Progenitor cell of endocrine pancreas (in vitro differentiated cells): ENCODE measurements at places on chromosomes 2 and 18.

- H3K4me1 ChIP-seq = peaks cover 9% of the 10 kb centered on the region
- peaks cover 8% of the 10 kb centered on the region for H3K27me3 ChIP-seq
- H3K36me3 ChIP-seq = no peaks in the 10 kb centered on the region
- no peak overlapping the region for H3K4me3 ChIP-seq
These were observed 66.6 kb downstream of the ZBTB7C start for GRCh38 chr18:48342581-48342980.

DNA sequence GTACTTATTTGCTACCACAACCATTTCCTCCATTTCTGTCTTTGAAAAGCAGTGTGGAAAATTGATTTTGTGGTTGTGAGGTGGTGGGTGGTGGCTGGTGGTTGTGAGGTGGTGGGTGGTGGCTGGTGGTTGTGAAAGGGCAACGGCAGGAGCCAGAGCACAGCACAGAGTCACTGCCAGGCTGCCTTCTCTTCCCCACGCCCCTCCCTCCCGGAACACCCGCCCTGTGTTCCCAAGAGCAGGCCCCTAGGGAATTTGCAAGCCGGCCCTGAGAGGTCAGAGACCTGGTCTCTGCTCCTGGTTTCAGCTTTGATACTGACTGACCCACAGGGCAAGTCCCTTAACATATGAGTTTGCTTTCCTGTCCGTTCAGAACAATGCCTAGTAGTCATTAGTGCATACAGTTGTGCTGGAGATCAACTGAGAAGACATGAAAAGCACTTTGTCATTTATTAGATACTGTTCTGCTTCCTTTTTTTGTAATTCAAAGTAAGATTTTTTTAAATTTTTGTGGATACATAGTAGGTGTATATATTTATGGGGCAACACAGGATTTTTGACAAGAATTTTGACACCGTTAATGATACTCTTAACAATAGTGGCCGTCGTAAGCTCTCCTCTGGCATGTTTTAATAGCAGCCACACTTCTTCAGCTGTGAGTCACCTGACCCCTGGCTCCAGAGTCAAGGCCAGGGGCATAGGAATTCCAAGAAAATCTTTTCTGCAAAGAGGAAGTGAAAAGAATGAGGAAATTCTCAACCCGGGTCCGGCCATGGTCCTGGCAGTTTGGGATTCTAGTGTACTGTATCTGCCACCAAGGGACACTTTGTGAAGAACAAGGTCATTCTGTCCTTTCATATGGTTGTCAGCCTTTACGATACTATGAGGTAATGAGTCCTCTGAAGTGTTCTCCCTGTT, 53.2 kb downstream of the ITGA6 start:
- H3K27ac ChIP-seq = peak overlapping the region; percentile 76
- H3K36me3 ChIP-seq = peaks cover 19% of the 10 kb centered on the region
- H3K4me1 ChIP-seq = peaks cover 26% of the 10 kb centered on the region
- no peaks in the 10 kb centered on the region for H3K27me3 ChIP-seq

GRCh38 chr2:29447513-29447912, 332.3 kb downstream of the CLIP4 start:
- H3K27ac ChIP-seq = no peak overlapping the region
- no peaks in the 10 kb centered on the region for H3K36me3 ChIP-seq
- peaks cover 8% of the 10 kb centered on the region for H3K4me1 ChIP-seq
- peaks cover 3% of the 10 kb centered on the region for H3K27me3 ChIP-seq
- DNase-seq = no peak

DNA sequence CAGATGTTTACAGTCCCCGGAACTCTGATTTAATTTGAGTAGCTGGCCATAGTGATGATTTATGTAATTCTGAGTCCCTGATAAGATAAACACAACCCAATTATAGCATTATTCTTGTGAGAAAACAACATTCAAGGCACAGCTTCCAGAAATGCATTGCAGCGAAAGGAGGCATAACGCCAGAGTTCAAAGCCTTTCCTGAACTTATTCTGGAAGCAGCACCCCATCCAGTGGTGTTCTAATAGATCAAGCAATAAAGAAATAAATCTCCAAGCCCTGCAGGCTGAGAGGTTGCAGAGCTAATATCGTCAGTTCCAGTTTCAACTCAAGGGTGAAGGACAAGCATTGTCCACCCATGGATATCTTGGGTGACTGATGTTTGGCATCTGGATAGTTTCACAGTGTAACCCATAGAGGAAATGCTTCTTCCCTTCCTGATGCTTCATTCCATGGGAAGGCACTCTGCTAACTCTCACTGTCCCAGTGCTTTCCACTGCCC, 18.8 kb downstream of the CDH2 start:
- no peaks in the 10 kb centered on the region for H3K36me3 ChIP-seq
- H3K4me3 ChIP-seq = no peak overlapping the region
- no peaks in the 10 kb centered on the region for H3K27me3 ChIP-seq
- no peak for DNase-seq

DNA sequence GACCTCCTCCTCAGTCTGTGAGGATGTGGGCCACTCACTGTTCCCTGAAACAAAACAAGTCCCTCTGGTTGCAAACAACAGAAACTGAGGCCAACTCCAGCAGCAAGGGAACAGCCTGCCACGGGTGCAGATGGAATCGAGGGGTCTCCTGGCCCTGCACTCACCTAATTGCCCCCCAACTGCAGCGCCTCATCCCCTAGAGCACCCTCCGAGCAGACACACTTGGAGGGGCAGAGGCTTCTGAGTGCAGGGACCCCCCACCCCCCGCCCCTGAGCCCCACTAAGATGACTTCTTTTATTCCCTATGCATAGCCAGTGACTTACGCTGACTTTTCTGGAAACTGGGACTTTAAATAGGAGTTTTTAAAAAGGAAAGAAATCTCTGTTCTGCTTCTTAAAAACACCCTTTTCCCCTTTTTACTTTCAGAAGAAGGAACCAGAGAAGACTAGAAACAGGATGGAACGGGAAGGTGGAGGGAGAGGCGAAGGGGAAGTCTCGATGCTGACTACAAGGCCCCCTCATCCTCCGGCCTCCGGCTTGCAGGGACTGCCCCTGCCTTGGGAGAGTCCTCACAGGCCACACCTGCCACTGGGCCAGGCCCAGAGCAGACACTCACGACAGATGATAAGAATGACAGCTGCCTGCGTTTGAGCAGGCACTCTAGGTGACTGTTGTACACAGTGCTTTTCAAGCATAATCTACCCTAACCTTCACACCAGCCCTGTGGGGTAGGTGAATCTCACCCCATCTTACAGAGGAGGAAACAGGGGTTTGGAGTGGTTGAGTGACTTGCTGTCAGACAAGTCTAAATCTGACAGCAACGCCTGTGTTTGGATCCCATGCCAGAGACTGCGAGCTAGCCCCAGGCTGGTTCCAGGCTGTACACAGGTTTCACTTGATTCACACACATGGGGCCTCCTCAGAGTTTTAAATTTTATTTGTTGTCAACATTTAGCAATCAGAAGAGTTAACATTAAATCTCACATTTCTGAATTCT, 28.2 kb upstream of the BIN1 start:
- H3K27me3 ChIP-seq = peaks cover 6% of the 10 kb centered on the region
- H3K36me3 ChIP-seq = peaks cover 2% of the 10 kb centered on the region
- H3K4me3 ChIP-seq = no peak overlapping the region
- no peak for DNase-seq
- H3K4me1 ChIP-seq = peaks cover 16% of the 10 kb centered on the region

GRCh38 chr18:37554399-37554787, 11.2 kb downstream of the CELF4 start:
- peaks cover 62% of the 10 kb centered on the region for H3K27me3 ChIP-seq
- no peak for DNase-seq
- no peak overlapping the region for H3K4me3 ChIP-seq
- no peaks in the 10 kb centered on the region for H3K4me1 ChIP-seq
- H3K36me3 ChIP-seq = no peaks in the 10 kb centered on the region

- H3K4me3 ChIP-seq = no peak overlapping the region
- DNase-seq = no peak
- H3K4me1 ChIP-seq = no peaks in the 10 kb centered on the region
- H3K36me3 ChIP-seq = no peaks in the 10 kb centered on the region
These were observed 135.7 kb upstream of the CTDP1 start for GRCh38 chr18:79543861-79544385.

DNA sequence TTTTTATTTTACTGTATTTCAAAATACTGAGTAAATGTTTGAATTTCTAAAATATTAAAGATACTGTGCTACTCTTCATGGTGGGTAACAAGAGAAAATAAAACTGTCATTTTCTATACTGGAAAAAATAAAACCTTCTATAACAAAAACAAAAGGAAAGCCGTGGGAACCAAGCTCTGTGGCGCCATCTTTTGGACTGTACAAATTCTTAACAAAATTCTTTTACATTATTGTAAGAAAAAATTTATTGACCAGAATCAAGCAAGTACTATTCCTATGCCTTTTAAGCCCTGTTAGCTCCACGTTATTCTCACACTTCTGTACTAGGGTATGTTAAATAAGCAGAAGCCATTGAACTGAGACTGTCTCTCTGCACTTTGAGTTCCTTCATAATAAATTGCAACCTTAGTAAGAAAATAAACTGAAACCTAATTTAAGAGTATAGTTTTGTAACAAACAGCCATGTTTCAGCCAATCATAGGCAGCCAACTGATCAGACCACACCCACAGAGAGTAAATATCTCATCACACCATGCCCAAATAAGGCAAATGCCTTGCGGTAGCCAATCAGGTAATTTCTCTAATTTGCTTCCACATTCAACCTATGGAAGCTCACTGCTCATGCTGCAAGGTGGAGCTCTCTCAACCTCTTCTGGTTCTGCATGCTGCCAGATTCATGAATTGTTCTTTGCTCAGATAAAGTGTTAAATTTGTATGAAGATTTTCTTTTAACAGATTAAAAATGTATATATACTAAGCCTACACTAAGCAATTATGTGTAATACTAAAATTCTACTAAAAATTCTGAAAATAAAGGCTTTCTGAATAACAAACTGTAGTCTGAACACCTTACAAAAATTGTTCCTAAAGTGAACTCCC, 42.2 kb downstream of the HIBCH start:
- DNase-seq = no peak
- no peak overlapping the region for H3K27ac ChIP-seq
- peaks cover 36% of the 10 kb centered on the region for H3K36me3 ChIP-seq
- no peaks in the 10 kb centered on the region for H3K4me1 ChIP-seq

DNA sequence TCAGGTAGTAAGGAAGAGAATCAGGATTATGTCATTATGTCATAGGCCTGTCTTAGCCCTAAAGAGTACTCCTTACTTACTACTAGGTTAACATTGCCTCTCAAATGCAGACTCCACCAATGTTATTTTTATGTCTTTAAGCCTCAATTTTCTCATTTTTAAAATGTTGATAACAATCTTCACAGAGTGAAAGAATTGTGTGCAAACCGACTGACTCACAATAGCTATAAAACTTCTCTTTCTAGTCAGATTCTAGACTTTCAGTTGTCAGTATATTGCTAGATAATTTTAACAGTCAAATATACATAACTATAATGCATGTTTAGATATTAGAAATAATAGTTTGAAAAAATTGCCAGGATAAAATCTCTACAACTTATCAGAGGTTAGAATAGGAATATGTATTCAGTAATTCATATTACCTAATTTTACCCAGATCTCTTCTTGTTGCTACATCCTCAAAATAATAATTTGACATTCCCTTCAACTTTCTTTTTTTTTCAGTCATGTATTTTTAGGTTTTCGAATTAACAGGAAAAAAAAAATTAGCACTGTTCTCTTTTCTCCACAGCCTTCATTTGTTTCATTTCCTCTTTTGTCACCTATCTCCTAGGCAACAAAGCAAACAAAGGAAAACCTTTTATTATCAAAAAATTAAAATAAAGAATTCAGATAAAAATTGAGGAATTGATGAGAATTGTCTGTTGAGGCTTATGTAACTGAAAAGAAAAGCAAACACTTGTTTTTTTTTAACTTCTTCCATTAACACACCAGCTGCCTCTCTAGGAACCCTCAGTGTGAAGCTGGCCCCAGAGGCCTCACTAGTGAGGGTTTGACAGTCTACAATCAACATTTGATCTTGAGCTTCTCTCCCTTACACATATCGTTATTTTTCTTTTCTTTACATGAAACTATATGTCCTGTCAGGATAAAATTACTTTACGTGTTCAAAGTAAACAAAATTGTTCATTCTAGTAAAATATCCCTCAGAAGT, 279.0 kb downstream of the CALCRL start:
- no peak overlapping the region for H3K4me3 ChIP-seq
- no peak for DNase-seq
- no peak overlapping the region for H3K27ac ChIP-seq
- peaks cover 2% of the 10 kb centered on the region for H3K4me1 ChIP-seq
- H3K27me3 ChIP-seq = no peaks in the 10 kb centered on the region

DNA sequence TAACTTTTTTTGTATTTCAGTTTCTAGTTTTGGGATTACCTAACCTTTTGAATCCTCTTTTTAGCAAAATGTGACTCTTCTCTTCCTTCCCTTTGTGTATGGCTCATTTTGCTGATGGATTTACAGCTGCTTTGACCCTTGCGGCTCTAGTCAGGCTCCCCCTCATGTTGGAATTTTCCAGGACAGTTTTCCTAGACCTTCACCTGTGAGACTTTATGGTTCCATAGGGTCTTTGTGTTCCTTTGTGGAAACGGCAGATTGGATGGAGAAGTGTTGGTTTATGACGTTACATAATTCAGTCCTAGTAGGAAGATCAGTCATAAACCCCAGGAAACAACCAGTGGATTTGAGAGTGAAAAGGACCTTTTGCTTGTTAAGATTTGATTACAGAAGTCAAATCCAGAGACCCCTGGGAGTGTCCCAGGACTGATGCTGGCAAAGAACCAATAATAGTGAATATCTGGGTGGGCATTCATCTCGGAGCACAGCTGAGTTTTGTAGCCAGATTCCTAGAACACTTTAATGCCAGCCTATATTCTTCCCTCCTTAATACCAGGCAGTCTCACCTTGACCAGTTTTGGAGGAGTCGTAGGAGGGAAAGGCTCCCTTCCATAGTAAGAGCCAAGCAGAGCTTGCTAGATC, 42.7 kb downstream of the SOCS6 start:
- H3K36me3 ChIP-seq = peaks cover 23% of the 10 kb centered on the region
- no peak overlapping the region for H3K4me3 ChIP-seq
- no peaks in the 10 kb centered on the region for H3K27me3 ChIP-seq
- H3K4me1 ChIP-seq = peaks cover 3% of the 10 kb centered on the region

GRCh38 chr18:13416208-13416607, 197.6 kb downstream of the LDLRAD4 start:
- H3K4me3 ChIP-seq = no peak overlapping the region
- no peak overlapping the region for H3K27ac ChIP-seq
- H3K4me1 ChIP-seq = no peaks in the 10 kb centered on the region
- H3K36me3 ChIP-seq = peaks cover 3% of the 10 kb centered on the region
- peaks cover 17% of the 10 kb centered on the region for H3K27me3 ChIP-seq
- DNase-seq = no peak

DNA sequence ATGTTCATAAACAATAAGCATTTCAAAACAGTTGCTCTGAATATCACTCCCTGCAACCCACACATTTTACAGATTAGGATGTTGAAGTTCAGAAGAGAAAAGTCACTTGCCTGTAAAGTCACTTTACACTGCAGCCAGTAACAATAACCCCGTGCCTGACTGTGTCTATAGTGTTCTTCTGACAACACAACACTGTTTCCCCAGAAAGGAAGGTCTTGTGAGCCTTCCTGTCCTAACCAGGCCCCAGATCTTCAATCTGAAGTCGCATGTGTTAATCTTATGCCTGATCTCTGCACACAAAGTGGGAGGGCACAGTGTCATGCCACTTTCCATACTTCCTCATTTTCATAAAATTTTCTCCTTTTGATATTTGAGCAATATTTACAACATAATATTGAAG, 120.2 kb downstream of the FEZ2 start:
- no peaks in the 10 kb centered on the region for H3K4me1 ChIP-seq
- no peaks in the 10 kb centered on the region for H3K27me3 ChIP-seq
- H3K36me3 ChIP-seq = peaks cover 52% of the 10 kb centered on the region
- DNase-seq = no peak
- H3K27ac ChIP-seq = no peak overlapping the region
- H3K4me3 ChIP-seq = no peak overlapping the region
